ENCODE measurements at places on chromosomes 6 and 20.
A peak's percentile ranks its signal among the peaks of the same experiment; 100 is the strongest.

DNA sequence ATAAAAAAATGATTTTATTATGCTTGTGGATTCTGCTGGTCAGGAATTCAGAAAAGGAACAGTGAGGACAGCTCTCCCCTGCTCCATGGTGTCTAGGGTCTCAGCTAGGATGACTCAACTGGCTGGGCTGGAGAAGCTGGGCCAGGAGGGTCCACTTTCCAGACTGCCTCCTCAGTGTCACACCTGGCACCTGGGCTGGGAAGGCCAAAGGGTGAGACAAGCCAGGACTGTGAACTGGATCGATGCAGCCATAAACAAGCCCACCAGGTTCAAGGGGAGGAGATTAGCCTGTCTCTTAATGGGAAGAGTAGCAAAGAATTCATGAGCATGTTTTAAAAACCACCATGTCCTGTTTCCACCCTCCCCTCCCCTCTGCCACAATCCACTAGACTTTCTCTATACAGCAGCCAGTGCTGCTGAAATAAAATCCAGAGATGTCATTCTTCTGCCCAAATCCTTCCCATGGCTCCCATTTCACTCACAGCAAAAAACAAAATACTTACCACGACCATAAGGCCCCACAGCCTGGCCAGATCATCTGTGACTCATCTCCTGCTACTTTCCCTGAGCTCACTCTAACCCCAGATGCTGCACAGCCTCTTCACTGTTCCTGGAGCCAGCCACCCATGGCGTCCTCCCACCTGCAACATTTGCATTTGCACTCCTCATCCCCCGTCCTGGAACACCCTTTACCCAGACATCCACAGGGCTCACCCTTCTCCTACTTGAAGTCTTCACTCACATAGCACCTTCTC is 13.8 kb downstream of the SPTLC3 start:
- no peak overlapping the region for H3K4me3 ChIP-seq
- H3K27me3 ChIP-seq, result no peaks in the 10 kb centered on the region
- peaks cover 6% of the 10 kb centered on the region for H3K36me3 ChIP-seq
- DNase-seq, result no peak
- no peak overlapping the region for H3K27ac ChIP-seq

- DNase-seq, result no peak
- no peaks in the 10 kb centered on the region for H3K27me3 ChIP-seq
- peaks cover 74% of the 10 kb centered on the region for H3K4me1 ChIP-seq
- H3K27ac ChIP-seq, result no peak overlapping the region
- H3K4me3 ChIP-seq, result no peak overlapping the region
Observed at GRCh38 chr6:157017861-157018260, 240.7 kb downstream of the ARID1B start.

- no peak overlapping the region for H3K4me3 ChIP-seq
- H3K27ac ChIP-seq, result no peak overlapping the region
- DNase-seq, result no peak
- no peaks in the 10 kb centered on the region for H3K27me3 ChIP-seq
- no peaks in the 10 kb centered on the region for H3K36me3 ChIP-seq
- no peaks in the 10 kb centered on the region for H3K4me1 ChIP-seq
Observed at GRCh38 chr6:51495096-51495495, 592.3 kb downstream of the PKHD1 start.

DNA sequence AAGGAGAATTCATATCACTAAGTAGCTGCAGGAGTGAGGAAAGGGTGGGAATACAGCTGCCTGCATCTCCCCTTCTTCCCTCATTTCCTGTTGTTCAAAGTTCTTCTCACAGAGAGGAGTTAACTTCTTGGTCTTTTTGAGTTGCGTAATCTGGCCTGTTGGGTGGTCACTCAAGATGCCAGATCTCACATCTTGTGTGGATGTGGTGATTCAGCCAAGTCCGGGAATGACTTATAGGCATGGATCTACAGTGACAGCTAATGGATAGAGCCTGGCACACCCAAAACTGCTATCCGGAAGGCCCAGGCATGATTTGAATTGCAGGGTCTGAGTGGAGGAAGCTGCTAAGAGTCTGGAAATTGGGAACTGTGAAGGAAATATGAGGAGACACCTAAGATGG is 100.2 kb upstream of the SLC35B3 start:
- H3K27ac ChIP-seq, result no peak overlapping the region
- H3K4me1 ChIP-seq, result no peaks in the 10 kb centered on the region
- H3K4me3 ChIP-seq, result no peak overlapping the region
- no peaks in the 10 kb centered on the region for H3K36me3 ChIP-seq
- DNase-seq, result no peak
- no peaks in the 10 kb centered on the region for H3K27me3 ChIP-seq

DNA sequence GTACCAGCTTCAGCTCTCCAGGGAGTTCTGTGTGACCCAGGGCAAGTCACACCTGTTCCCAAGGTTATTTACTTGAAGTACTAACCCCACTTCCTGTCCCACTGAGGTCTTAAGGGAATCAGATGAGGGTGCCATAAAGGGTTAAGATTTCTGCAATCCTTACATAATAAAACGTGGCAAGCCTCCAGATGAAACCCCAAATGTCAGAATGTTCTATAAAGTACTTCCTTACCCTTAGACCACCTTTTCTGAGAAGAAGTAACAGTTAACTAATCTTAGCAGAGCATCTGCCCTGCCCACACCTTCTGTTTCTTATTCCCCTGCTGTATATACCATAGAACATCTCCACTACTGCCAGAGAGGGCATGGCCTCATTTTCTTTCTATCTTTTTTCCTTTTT is 6.0 kb upstream of the AVP start:
- no peak for DNase-seq
- H3K4me1 ChIP-seq, result peaks cover 5% of the 10 kb centered on the region
- H3K27ac ChIP-seq, result no peak overlapping the region
- H3K36me3 ChIP-seq, result no peaks in the 10 kb centered on the region
- peaks cover 22% of the 10 kb centered on the region for H3K27me3 ChIP-seq

DNA sequence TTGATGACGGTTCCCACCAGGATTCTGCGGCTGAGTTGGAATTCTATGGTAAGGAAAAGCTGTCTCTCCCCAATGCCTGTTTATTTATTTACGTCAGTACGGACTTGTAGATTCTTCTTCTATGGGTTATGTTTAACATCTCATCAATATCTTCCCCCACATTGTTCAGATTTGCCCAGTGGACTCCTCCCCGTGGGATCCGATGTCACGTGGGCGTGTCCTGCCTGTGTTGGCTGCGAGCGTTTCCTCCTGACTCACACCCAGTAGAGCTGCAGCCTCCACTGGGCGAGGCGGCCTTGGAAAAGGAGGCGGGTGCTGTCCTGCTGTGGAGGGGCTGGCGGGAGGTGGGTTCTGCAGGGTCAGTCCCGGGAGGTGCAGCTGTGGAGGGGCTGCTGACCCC is 46.8 kb upstream of the SLCO4A1 start:
- H3K4me1 ChIP-seq, result peaks cover 22% of the 10 kb centered on the region
- DNase-seq, result no peak
- no peaks in the 10 kb centered on the region for H3K36me3 ChIP-seq
- no peak overlapping the region for H3K4me3 ChIP-seq

DNA sequence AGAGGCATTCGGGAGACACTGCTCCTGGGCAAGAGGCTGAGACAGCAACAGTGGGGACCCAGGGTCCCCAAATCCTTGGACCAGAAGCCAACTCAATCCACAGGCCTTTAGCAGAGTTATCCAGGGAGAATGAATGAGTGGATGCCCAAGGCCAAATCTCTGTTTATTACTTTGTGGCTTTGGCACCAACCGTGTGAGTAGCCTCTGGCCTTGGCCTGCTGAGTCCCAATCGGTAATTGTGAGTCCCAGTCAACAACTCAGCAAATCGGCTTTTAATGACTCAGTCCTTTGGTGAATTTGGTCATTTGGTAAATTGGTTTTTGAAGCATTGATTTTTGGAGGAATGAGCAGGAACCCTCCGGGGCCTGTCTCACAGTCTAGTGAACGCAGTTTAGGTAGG is 29.1 kb upstream of the ECI2 start:
- H3K27ac ChIP-seq, result peak overlapping the region; percentile 33
- peaks cover 14% of the 10 kb centered on the region for H3K27me3 ChIP-seq
- no peaks in the 10 kb centered on the region for H3K4me1 ChIP-seq
- H3K4me3 ChIP-seq, result no peak overlapping the region
- DNase-seq, result no peak

GRCh38 chr20:62175711-62176110 is 7.1 kb upstream of the MTG2 start:
- peak overlapping the region; percentile 77 for H3K27ac ChIP-seq
- no peak overlapping the region for H3K4me3 ChIP-seq
- no peaks in the 10 kb centered on the region for H3K27me3 ChIP-seq
- peaks cover 21% of the 10 kb centered on the region for H3K36me3 ChIP-seq
- no peaks in the 10 kb centered on the region for H3K4me1 ChIP-seq
- no peak for DNase-seq

DNA sequence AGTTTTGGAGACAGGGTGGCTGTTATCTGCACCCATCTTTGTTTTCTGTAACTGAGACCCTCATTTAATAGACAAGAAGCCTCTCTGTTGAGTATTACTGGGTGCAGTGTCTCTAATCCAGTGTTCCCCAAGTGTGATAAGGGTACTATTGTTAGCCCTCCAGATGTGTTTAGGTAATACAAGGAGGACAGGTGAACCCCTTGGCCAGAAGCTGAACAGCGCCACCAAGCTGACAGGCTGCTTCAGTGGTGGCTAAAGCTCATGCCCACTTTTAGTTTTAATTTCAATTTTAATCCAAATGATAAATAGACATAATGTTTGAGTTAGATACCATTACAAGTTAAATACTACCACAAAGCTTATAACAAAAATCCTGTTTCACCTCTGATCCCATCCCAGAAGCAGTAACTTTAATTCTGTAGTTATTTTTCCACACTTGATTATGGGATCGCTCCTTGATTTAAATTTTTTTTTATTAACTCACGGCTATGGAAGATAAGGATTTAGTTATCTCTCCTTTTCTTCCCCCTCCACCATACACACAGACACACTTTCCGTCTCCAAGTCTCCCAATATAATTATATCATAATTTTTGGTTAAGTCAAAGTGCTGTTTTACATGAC is 8.4 kb upstream of the STK35 start:
- DNase-seq, result no peak
- H3K4me3 ChIP-seq, result no peak overlapping the region
- H3K27me3 ChIP-seq, result peaks cover 40% of the 10 kb centered on the region
- H3K36me3 ChIP-seq, result no peaks in the 10 kb centered on the region
- no peak overlapping the region for H3K27ac ChIP-seq
- H3K4me1 ChIP-seq, result peaks cover 3% of the 10 kb centered on the region

GRCh38 chr20:58223358-58223941 is 5.0 kb downstream of the ANKRD60 start:
- no peak for DNase-seq
- peaks cover 74% of the 10 kb centered on the region for H3K27me3 ChIP-seq
- no peak overlapping the region for H3K4me3 ChIP-seq
- H3K4me1 ChIP-seq, result peaks cover 8% of the 10 kb centered on the region

DNA sequence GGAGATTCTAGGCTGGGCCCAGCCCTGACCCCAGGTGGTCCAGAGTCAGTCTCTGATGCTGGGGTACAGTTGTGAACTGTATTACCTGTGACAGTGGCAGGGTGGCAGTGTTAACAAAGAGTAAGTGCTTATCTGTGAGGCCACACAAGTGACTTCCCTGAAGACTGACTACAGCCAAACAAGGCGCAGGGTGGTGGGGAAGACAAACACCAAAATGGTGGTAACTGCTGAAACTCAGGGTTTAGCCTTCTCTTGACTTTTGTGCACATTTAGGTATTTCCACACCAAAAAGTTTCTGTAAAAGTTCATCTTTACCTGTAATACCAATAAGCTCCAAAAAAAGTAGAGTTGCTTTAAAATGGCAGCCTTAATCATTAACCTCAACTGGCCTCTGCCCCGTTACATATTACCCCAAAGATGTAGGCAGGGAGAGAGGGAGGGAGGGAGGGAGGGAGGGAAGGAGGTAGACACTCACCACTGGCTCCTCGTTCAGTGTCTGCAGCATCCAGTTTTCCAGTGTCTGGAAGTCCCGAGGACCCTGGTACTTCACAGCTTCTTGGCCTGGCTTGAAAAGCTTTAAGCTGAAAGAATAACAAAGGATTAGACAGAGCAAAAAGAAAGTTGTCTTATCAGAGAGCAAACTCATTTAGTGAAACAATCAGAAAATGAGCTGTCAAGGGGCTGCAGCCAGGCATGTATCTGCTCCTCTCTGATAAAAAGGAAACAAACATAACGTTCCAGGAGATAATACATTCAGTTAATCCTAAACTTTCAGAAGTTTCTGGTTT is 11.3 kb downstream of the TXNDC5 start:
- DNase-seq, result no peak
- peaks cover 77% of the 10 kb centered on the region for H3K36me3 ChIP-seq
- peaks cover 28% of the 10 kb centered on the region for H3K4me1 ChIP-seq
- H3K27me3 ChIP-seq, result no peaks in the 10 kb centered on the region
- no peak overlapping the region for H3K27ac ChIP-seq

DNA sequence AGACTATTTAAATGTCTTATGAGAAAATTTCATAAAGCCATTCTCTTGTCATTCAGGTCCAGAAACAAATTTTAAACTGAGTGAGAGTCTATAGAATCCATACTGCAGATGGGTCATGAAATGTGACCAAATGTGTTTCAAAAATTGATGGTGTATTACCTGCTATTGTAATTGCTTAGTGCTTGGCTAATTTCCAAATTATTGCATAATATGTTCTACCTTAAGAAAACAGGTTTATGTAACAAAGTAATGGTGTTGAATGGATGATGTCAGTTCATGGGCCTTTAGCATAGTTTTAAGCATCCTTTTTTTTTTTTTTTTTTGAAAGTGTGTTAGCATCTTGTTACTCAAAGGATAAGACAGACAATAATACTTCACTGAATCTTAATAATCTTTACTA is 5.0 kb downstream of the MARCKS start:
- H3K4me1 ChIP-seq, result peaks cover 23% of the 10 kb centered on the region
- H3K27me3 ChIP-seq, result no peaks in the 10 kb centered on the region
- no peak overlapping the region for H3K4me3 ChIP-seq
- no peak for DNase-seq
- H3K36me3 ChIP-seq, result peaks cover 4% of the 10 kb centered on the region
- H3K27ac ChIP-seq, result no peak overlapping the region

DNA sequence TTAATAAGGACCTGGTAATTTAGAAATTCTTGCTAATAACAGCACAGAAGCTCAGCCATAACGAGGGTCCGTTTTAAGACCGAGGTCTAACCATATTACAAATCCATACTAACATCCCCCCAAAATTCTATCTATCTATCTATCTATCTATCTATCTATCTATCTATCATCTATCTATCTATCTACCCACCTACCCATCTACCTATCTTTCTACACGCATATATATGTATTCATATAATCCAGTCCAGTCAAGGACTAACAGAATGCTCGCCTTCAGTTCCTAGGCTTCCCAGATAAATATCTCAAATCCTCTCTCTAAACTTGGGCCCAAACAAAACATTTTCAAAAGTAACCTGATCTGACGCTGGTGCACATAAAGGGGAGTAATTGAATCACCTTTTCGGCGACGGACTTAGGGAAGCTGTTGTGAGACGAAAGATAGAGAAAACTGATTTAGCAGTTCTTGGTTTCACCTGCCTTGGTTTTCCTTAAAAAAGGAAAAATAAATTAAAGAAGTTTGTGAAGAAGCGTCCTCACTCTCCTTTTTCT is 14.5 kb downstream of the HMGN4 start:
- H3K4me3 ChIP-seq, result no peak overlapping the region
- no peaks in the 10 kb centered on the region for H3K27me3 ChIP-seq
- H3K27ac ChIP-seq, result no peak overlapping the region
- no peaks in the 10 kb centered on the region for H3K36me3 ChIP-seq

- H3K27me3 ChIP-seq, result peaks cover 10% of the 10 kb centered on the region
- no peak for DNase-seq
- H3K4me3 ChIP-seq, result no peak overlapping the region
- peaks cover 12% of the 10 kb centered on the region for H3K36me3 ChIP-seq
- H3K27ac ChIP-seq, result peak overlapping the region; percentile 72
Observed at GRCh38 chr20:4617484-4617883, 104.2 kb upstream of the PRND start.

GRCh38 chr6:147611992-147612391 is 103.5 kb downstream of the SAMD5 start:
- H3K27me3 ChIP-seq, result no peaks in the 10 kb centered on the region
- H3K36me3 ChIP-seq, result no peaks in the 10 kb centered on the region
- no peak for DNase-seq
- H3K27ac ChIP-seq, result no peak overlapping the region

All from stimulated activated naive B cell treated with anti-CD40 and anti-IgM and Interleukin-4, amounts not matched to agents 10 μg/mL and 1 μg/mL and 100 μg/mL, for 72 hours (primary cell).